Keratinocyte (primary cell): ENCODE measurements at places on chromosomes 7 and 10.

DNA sequence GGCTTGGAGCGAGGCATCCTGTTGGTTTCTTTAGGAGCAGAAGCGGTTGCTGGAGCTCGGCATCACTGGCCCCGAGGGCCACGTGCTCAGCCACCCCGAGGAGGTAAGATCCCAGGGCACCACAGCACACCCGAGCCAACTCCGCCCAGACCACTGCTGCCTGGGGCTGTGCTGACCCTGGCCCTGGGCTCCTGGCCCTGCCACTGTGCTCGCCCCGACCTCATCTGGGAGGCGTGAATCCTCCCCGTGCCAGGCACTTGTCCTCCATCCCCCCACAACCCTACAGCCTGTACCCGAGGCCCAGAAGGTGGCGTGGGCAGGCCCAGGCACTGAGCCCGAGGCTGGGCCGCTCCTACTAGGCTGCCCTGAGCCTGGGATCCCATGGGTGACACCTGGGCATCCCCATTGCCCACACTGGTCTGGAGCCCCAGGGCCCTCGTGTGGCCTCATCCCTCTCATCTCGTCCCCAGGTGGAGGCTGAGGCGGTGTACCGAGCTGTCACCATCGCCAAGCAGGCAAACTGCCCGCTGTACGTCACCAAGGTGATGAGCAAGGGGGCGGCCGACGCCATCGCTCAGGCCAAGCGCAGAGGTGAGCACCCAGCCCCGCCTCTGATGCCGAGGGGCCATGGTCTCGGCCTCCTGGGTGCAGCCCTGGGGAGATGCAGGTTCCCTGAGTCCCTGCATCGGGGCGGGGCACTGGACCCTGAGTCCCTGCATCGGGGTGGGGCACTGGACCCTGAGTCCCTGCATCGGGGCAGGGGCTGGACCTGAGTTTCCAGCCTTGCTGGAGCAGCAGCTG, 11.8 kb downstream of the DPYSL4 start:
- DNase-seq = no peak

- no peak for DNase-seq
Observed at GRCh38 chr7:125934955-125935354, 1005.3 kb upstream of the POT1 start.

DNA sequence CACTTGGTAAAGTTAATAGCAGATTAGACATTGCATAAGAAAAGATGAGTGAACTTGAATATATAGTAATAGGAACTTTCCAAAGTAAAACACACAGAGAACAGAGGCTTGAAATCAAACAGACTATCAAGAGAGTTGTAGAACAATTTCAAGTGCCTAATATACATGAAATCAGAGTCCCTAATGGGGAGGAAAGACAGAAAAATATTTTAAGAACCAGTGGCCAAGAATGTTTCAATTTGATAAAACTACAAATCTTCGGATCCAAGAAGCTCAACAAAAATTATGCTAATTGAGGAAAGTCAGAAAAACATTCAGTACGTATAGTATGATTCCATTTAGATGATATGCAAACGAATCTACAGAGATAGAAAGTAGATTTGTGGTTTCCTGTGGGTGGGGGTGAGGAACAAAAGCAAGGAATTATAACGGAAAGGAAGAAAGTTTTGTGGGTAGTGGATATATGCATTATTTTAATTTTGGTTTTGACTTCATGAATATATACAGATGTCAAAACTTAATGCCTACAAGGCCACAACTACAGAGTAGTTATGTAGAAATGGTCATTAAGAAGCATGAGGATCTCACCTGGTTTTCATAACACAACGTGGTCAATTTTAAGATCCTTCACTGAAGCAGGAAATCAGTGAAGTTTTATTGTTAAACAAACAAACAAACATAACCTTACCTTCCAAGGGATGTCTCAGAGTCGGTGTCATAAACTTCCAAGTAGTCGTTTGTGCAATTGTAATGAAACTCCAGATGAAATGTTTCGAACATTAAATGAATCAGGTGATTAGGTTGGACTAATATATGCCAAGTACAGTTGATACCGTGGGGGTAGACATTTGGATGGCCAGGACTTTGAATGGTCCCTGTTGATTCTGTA, 62.0 kb downstream of the CUBN start:
- no peak for DNase-seq

GRCh38 chr7:157445246-157445955, 108.6 kb downstream of the DNAJB6 start:
- no peak for DNase-seq

DNA sequence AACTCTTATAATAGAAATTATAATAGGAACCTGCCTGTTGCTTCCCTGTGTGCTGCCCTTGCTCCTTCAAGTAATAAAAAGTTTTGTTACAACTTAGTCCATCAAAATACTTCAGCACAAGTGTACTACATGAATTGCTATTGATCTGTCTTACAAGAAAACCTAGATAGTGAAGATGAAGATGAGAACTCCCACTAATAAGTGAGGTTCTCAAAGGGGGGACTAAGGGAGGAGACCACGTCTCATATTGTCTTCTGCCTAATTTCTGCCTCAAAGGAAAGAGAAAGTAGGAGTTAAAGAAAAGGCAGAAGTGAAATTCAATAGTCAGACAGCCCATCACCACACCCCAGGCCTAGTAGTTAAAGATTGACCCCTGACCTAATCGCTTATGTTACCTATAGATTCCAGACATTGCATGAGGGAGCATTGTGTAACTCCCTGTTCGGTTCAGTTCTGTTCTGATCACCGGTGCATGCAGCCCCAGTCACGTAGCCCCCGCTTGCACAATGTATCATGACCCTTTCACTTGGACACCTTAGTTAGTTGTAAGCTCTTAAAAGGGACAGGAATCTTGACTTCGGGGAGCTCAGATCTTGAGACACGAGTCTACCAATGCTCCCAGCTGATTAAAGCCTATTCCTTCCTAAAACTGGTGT, 18.2 kb upstream of the CHST3 start:
- DNase-seq = no peak

DNA sequence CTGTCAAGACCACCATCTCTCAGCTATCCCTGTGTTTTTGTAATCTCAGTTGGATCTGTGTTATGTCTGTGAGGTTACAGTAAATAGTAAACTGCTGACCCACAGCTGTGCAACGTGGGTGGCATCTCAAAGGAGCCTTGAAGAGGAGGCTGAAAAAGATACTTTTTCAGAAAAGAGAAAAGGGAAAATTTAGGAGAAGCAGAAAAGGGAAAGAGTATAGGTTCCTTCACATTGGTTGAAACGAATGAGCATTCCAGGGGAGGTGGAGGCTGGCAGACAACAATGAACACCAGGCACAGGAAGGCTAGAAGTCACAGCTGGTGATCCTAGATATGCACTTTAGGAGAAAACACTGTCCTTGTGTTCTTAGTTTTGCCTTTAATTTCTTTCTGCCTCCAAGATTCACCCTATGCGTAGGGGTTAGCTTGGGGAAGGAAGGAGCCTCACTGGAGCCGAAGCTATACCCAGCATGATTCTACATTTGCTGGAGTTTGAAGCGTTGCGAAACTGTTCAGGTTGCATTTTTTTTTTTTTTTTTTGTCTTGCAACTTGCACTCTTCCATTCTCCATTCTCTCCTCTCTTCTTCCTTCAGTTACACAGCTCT, 18.3 kb downstream of the CPED1 start:
- no peak for DNase-seq

GRCh38 chr7:95503271-95504131, 17.8 kb downstream of the ASB4 start:
- DNase-seq = no peak

- DNase-seq = no peak
Observed at GRCh38 chr10:30413996-30414576, 19.9 kb upstream of the MAP3K8 start.

DNA sequence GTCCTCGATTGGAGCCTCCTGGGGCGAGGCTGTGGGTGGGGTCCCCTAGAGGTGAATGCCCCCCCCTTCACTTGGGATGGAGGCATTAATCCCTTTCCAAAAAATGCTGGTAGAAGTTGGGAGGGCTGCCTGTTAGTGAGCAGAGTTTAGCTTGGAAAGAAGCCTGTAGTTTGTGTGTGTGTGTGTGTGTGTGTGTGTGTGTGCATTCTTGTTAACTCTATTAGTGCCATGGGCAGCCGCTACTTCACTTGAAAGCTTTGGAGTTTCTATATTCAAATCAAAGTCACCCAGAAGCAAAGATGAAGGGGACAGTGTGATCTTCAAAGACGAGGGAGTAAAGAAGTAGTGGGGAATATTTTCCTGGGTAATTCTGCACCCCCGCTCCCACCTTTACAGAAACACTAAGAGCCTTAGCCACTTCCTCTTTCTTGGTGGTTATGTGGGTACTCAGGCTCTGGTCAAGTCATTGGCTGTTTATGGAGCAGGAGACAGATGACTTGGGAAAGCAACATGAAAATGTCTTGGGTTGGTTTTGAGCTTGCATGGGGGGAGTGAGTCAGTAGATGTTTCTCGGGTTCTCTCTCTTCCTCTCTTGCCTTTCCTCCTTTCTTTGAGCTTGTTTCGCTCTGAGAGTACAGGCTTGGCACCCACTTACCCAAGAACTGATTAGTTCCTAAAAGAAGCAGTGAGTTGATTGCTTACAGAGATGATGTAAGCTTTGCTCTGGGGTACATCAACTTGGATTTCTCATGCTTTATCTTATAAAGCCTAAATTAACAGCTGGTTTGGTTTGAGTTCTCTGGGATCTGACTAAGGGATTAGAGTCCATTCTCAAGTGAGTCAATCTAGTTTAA, 35.9 kb downstream of the TCF7L2 start:
- no peak for DNase-seq

DNA sequence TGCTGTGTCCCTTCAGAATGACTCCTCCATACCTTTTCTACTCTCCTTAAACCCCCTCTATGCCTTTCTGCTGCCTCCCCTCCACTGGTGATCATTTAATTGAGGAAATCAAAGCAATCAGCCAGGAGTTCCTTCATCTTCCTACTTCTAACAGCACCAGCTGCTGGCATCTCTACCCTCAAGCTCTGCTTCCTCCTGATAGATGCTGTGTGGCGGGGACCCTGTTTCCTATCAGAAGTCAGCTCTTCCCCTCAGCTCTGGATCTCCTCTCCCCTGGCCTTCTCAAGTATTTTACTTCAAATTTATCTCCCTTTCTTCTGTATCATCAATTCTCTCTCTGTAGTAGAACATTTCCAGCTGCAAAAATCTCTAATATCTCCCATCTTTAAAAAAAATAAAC, 183.7 kb downstream of the ELMO1 start:
- no peak for DNase-seq

DNA sequence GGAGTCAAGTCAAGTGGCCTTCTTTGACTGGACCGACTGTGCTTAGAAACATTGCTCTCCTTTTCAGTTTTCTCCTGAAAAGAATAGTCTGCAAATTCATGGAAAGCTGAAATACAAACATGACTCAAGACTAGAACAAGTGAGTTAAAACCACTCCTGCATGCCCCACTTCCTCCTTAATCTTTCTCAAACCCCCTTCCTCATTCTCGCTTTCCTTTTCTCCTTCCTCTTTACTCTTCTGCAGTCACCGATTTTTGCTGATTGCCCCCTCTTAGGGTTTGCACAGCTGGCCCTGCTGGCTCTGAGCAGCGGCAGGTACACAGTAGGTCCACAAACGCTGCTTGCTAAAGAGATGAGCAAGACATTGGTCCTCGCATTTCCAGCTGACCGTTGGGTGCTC, 34.8 kb upstream of the MKI67 start:
- DNase-seq = no peak

GRCh38 chr7:27771111-27771510, 31.1 kb downstream of the TAX1BP1 start:
- no peak for DNase-seq

DNA sequence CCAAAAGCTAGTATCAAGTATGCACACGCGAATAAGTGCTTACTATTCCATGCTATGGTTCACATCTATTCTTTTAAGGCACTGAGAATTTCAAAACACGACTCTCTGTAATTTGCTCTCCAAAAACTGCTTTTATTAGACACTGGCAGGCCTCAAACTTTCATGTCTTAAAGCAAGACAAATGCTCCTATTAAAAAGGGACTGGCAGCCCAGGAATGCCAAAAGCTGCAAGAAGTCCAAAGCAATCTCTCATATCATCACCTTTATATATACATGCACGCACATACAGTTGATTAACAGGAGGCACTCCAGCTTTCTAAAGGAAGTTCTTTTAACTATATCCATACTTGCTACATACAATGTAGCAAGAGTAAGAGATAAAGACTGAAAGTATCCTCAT, 34.8 kb downstream of the UBE2H start:
- no peak for DNase-seq

GRCh38 chr10:114811862-114812261, 9.7 kb upstream of the FHIP2A start:
- DNase-seq = no peak

DNA sequence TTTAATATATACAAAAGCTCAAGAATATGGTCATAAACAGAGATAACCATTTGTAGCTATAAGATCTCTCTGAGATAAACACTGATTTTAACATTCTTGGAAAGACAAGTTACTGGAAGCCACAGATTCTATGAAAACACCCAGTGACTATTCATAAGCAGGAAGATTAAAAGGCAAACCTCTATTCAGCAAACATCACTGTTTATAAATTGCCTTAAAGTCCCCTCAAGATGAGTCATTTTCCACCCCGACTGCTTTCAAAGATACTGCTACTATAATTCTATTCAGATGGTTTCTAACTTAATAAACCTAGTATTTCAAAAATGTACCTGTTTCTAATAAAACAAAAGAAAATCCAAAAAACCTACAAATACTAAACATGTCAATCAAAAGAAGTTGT, 21.0 kb downstream of the TM9SF3 start:
- no peak for DNase-seq

GRCh38 chr10:97888641-97889262, 39.1 kb downstream of the GOLGA7B start:
- peak; percentile 50 for DNase-seq

DNA sequence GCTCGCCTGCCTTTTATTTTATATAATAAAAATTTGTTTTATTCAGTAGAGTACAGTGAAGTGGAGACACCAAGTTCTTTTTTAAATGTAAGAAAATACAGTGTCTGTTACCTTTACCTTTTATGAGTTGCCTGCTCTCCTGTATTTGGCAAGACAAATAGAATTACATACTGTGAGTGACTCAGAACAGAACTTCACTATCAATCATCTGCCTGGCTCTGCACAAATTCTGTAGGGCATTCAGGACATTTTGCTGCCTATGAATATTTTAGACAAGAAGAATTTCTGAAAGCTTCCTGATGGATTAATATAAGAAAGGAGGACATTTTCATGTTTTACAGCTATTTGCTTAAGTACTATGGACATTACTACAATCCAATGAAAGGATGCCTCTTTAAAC, 135.4 kb upstream of the PHF14 start:
- no peak for DNase-seq

GRCh38 chr7:150781103-150781502, 19.1 kb downstream of the TMEM176B start:
- DNase-seq = no peak

GRCh38 chr7:111268941-111269340, 178.0 kb downstream of the LRRN3 start:
- no peak for DNase-seq

GRCh38 chr7:50595491-50596102, 30.4 kb upstream of the DDC start:
- DNase-seq = no peak
